Dorsolateral prefrontal cortex (tissue), 122 donors: ENCODE measurements at places on chromosomes 6 and 20.

GRCh38 chr6:150410399-150410798 is 41.6 kb downstream of the IYD start:
- no peak for DNase-seq

DNA sequence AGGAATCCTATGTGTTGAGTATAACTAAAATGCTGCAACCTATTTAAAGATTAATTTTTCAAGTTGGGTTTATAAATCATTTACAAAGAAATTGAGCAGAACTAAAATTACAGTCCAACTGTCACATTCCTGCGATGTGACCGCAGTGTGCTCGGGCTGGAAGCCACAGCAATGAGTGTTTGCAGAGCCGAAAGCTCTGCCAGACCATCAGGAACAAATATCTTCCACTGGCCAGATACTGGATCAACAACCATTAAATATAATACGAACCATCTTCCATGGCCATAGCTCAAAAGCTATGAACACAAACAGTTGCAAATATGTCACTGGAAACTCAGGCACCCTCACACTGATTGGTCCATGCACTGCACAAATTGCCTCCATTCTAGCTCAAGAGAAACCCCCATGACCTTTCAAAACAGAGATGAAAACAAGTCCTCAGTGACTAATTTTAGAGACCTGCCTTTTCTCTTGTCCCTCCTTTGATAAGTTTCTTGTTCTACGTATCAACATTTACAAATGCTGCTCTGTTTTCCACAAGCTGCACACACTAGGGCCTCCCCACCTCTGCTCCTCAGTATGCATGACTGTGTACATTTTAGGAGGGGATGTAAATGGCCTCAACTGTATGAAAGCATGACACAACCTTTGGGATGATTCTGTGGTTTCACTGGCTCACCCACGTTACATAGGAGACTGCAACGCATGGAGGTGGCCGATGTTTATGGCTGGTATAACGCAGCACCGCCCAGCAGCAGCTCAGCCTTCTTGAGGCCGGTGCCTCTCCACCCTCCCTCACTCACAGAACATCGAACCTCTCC is 171.7 kb downstream of the WDR27 start:
- DNase-seq = no peak

- no peak for DNase-seq
These were observed 688.6 kb upstream of the CITED2 start for GRCh38 chr6:140063021-140063399.

GRCh38 chr6:66328200-66328599 is 621.2 kb upstream of the EYS start:
- DNase-seq = no peak

DNA sequence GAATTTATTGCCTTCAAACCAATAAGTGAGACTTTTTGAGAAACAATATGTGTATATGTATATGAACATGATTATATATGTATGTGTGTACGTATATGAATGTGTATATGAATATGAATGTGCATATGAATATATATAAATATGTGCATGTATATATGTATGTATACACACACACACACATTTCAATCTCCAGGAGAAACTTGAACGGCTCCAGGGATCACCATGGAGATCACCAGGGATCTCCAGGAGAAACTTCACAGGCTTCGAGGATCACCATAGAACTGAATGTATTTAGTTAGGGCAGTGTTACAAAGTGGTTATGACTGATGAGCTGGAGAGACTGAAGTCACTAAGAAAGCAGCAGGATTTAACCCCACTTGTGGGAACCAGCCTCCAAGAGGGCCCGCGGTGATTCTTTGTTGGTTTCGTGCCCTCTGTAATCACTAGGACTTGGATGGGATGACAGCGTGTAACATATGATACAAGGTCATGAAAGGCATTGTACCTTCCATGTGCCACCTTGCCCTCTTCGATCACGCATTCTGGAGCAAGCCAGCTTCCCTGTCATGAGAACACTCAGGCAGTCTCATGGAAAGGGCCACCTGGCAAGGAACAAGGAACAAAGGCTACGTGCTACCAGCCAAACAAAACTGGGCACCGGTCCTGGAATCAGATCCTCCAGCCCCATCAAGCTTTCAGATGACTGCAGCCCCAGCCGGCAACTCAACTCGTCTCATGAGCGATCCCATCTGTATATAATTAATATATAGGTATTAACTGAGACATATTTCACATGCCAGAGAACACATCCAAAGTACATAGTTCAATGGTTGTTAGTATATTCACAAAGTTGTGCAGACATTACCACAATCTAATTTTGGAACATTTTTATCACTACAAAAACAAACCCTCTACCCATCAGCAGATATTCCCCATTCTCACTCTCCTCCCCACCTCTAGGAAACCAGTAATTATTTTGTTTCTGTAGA is 8.6 kb downstream of the FAM50B start:
- DNase-seq = no peak

DNA sequence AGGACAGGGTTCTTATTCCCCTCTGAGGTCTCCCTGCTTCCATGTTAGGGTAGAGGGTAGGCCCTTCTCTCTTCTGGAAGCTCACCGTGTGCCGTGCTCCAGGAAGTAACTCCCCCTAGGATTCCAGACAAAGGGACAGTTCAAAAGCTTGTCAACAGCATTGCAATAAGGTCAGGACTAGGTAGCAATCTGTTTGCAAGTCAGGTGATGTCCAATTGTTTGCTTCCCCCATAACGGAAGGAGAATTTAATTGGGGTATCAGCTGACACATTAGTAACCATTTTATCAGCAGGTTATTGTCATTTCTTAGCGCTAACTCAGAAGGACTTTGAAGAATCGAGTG is 41.9 kb downstream of the SYNJ2 start:
- no peak for DNase-seq

DNA sequence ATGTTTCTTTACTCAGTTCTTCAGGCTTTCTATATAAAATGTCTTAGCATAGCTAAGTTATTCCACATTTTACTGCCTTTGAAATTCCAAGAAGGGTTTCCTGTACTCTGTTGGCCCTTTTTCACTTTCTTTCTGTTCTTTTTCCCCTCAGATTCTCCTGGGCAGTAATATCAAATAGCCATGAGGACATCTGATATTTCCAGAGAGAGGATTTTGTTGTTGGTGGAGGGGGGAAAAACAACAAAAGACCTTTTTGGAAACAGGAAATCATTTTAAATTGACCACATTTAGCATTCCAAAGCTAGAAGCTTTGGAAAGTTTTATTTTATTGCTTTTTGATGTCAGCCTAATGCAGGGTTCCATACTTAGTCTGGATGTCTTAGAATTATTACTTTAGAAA is 445.4 kb downstream of the GJA1 start:
- no peak for DNase-seq

- DNase-seq = no peak
These were observed 311.2 kb downstream of the ARHGAP18 start for GRCh38 chr6:129398764-129399163.

GRCh38 chr6:81553216-81553615 is 199.3 kb downstream of the TENT5A start:
- no peak for DNase-seq

- no peak for DNase-seq
These were observed 20.0 kb downstream of the MC3R start for GRCh38 chr20:56268536-56268935.

GRCh38 chr6:37830225-37830624 is 10.7 kb downstream of the ZFAND3 start:
- no peak for DNase-seq

DNA sequence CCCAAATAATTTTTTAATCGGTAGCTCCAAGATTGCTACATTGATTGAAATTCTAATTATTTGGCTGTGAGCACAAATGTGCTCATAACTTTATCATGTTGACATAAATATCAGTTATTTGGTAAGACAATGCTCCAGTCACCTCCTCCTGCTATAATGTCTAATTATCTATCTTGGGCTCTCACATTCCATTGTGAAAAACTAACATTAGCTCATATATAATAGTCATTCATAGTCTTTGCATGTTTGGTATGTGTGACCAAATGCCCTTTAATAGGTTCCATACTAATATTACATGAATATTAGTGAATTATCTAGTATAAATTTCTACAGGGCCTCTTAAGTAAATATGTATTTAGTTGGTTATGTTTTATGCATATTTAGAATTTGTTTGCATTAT is 185.6 kb upstream of the MCHR2 start:
- DNase-seq = no peak

GRCh38 chr6:67458265-67458664 is 1176.8 kb upstream of the ADGRB3 start:
- DNase-seq = no peak
